Stimulated activated CD8-positive, alpha-beta memory T cell treated with anti-CD3 and anti-CD28 coated beads, Interleukin-4, amount 100 ng/mL, for 1 hour (primary cell): ENCODE measurements at places on chromosomes 6 and 20.

DNA sequence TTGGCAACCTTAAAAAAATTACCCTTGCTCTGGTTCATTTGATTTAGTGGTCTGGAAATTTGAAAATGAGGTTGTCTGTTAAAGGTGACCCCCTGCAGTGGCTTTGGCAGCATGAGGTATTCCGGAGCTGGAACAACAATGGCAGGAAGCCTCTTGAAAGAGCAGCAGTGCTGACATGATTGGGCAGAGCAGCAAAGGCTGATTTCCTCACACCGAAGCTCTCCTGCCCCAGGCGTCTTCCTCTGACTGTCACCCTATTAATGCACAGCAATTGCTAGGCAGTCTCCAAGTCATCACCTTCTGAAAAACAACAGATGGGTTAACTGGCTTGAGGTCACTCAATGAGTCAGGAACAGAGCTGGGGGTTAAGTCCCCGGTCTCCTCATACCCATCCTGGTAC is 241.8 kb upstream of the MMS22L start:
- no peak for DNase-seq

- DNase-seq: no peak
Observed at GRCh38 chr20:58048096-58048702, 180.3 kb downstream of the ANKRD60 start.

- DNase-seq: no peak
Observed at GRCh38 chr20:44810061-44810390, 320 bp downstream of the RIMS4 start.

DNA sequence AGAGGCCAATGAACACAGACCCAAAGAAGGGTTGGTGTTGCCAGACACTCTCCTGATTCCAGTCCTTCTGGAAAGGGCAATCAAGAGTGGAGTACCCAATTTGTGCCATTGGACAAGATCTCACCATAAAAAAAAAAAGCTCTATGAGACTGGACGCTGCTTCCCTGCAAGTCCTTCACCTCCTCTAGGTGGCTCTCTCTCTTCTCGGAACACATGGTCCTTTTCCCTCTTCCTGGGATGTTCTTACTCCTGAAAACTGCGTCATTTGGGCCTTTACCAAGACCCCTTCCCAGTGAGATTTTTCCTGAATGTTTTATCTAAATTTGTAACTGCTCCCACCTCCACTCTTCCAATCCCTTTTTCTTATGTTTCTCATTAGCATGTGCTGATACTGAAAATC is 280.8 kb downstream of the FOXA2 start:
- DNase-seq: no peak

GRCh38 chr6:146946559-146946958 is 257.7 kb upstream of the STXBP5 start:
- no peak for DNase-seq

GRCh38 chr6:38973178-38974057 is 75.2 kb upstream of the GLP1R start:
- DNase-seq: no peak

DNA sequence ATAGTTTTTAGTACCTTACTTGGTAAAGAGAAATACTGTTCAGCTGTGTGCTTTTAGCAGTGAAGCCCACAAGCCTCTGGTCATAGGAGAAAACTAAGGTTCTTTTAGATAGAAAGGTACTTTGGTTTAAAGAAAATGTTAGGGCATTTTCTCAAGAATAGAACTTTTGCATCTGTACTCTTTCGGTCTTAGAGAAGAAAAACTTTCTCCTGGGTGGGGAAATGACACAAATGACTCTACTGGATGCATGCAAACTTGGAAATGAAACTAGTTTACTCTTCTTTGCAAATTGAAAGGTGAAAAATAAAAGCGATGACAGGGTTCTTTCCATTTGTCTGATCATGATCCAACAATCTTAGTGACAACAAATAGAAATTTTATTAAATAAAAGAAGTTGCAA is 2.1 kb upstream of the TMEM217 start:
- no peak for DNase-seq

- no peak for DNase-seq
Observed at GRCh38 chr20:47297746-47298145, 58.8 kb downstream of the ZMYND8 start.

GRCh38 chr20:63641146-63641791 is 12.0 kb downstream of the STMN3 start:
- no peak for DNase-seq

- DNase-seq: no peak
Observed at GRCh38 chr20:35467339-35468224, 12.2 kb downstream of the CEP250 start.

GRCh38 chr6:140183881-140184280 is 809.4 kb upstream of the CITED2 start:
- DNase-seq: no peak

- DNase-seq: no peak
Observed at GRCh38 chr6:17291778-17292177, 10.6 kb downstream of the RBM24 start.

DNA sequence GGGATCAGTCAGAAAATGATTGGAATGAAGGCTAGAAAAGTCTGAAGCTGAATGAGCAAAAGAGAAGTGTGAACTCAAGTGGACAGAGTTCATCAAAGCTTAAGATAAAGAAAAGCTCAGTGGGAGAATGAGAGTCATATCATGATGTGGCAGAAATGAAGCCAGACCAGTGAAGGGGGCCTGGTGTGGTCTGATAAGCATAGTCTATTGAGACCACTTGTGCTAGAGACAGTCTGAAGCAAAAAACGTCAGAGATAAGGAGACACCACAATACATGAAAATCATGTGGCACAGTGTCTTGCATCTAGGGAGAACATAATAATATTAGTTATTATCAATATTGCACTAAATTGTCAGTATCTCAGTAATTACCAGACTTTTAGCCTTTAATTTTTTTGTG is 601.5 kb downstream of the UTRN start:
- no peak for DNase-seq

- no peak for DNase-seq
Observed at GRCh38 chr6:110325197-110325596, 33.0 kb downstream of the METTL24 start.

DNA sequence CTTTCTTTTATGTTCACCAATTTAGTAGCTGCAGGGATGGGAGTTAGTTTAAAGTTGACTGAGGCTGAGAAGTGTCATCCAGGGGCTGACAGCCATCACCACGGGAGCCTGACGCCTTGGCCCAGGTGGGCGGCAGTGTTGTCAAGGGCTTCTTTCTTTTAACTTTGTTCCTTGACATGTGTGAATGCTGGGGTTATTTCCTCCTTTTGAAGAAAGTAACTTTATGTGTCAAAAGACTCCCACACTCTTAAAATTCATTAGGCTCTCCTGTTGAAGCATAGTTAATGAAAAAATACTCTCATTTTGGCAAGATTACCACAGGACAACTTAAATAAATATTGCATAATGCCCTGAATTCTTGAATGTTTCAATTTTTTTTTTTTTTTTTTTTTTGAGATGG is 50.0 kb downstream of the SASH1 start:
- no peak for DNase-seq

- no peak for DNase-seq
Observed at GRCh38 chr6:144662812-144663365, 377.8 kb downstream of the UTRN start.

DNA sequence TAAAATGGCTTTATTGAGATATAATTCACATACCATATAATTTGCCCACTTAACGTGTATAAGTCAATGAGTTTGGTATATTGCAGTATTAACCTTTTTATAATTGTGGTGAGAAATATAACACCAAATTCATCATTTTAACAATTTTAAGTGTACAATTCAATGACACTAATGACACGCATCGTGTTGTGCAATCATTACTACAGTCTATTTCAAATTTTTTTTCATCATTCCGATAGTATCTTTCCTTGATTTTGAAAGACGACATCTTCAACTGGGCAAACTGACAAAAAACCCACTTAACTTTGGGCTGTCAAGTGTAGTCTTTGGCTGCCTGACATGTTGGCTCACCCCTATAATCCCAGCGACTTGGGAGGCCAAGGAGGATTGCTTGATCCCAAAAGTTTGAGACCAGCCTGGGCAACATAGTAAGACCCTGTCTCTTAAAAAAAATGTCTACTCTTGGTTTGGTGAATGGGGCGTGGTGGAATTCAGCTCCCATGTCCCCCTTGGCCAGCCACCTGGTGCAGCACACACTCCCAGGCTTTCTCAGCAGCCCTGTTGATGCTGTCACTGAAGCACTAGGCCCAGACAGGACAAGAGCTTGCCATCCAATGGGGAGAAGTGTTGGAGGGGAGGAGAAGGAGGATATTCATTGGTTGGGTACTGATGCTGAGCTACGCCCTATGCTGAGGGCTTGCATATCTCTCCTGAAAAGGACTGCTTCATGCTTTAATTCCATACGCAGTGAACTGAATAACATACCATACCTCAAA is 150.5 kb downstream of the CD83 start:
- DNase-seq: no peak

- no peak for DNase-seq
Observed at GRCh38 chr20:46057856-46058598, 29.0 kb downstream of the SLC12A5 start.

GRCh38 chr6:148423133-148423532 is 80.5 kb downstream of the SASH1 start:
- no peak for DNase-seq

- DNase-seq: no peak
Observed at GRCh38 chr6:33276864-33277662, at the start of gene B3GALT4. Gene B3GALT4, plus strand, starts transcription at chr6:33277123. Its CDS starts 297 bp downstream, at chr6:33277420.

GRCh38 chr20:32635764-32636163 is 38.0 kb downstream of the C20orf203 start:
- no peak for DNase-seq

DNA sequence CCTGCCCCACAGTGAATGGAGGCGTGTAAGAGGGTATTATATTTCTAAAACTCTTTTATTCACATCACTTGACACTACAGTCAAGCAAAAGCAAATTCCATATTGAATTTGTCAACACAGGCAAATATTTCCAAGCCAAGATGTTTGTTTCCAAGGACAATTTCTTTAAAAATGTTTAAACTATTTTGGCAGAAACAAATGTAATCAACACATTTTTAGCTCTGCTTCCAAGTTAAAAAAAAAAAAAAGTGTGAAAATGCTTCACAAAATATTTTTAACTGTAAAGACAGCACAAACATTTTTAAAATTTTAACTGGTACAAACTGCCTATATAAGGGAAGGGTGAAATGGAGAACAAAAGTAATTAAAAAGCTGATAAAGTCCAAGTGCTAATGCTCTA is 44.9 kb upstream of the DST start:
- DNase-seq: no peak

DNA sequence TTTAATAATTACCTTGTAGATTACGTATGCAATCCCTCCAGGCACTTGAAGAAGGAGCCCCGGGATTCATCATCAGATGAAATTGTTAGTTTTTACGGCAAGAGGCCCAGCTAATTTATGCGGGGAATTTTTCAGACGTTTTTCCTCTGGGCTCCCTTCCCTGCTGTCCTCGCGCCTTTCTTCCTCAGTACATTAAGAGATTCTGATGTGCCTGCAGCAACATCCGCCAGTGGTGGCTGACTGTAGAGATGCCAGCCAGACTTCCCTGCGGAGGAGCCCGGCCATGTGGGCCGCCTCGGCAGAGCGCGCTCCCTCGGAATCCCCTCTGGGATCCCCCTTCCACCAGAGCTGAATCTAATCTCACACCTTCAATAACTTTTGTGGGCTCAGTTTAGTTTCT is 46.4 kb upstream of the POU3F2 start:
- no peak for DNase-seq

DNA sequence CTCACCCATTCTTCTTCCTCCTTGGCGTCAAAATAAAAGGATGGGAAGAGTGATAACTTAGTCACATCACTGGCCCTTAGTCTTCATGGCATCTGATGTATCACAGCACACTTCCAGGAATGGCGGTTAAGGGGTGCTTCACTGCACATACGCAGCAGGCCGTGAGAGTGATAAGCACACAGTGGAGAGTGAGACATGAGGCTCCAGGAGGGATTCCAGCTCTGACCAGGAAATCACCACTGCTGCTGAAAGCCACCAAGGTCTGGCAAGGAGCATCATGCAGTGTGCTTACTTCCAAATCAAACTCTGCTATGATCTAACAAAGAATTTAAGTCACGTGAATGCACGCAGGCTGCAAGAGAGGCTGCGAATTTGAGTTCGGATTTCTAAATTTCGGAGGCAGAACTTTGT is 62.4 kb downstream of the ARID1B start:
- no peak for DNase-seq

DNA sequence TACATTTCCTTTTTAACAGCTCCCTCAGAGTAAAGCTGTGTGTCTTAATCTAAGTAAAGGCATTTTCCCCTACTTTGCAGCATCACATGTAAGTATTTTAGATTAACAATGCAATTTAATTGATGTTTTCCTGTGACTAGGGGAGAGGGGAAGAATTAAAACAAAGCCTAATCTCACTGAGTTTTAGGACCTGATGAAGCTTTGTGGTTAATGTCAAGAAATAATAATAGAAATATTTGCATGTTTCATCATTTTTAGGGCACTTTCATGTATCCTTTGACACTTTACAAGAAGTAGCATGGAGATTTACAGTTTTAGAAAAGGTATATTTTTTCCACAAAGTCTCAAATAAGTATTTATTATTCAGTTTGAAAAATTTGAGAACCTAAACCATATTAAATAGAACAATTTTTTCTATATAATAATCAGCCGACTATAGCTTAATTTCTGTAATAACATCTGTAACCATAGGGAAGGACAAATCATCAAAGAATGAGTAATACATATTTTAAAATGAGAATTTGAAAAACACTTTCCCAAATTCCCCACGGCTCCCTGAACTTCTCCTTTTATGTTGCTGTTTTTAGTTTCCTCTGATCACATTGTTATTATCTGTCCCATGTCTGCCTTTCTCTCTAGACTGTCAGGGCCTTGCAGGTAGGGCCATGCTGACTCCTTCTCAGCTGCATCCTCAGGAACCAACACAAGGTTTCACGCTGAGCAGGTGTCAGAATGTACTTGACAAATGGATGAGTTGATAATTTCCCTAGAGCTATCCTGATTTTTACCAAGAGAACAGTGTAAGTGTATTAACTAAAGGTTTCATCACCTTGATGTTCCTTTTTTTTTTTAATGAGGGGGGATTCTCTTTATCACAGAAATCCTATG is 338.1 kb downstream of the SYNE1 start:
- no peak for DNase-seq

GRCh38 chr20:17806107-17806506 is 106.3 kb downstream of the BANF2 start:
- no peak for DNase-seq

GRCh38 chr6:134589512-134589911 is 271.6 kb upstream of the SGK1 start:
- no peak for DNase-seq

DNA sequence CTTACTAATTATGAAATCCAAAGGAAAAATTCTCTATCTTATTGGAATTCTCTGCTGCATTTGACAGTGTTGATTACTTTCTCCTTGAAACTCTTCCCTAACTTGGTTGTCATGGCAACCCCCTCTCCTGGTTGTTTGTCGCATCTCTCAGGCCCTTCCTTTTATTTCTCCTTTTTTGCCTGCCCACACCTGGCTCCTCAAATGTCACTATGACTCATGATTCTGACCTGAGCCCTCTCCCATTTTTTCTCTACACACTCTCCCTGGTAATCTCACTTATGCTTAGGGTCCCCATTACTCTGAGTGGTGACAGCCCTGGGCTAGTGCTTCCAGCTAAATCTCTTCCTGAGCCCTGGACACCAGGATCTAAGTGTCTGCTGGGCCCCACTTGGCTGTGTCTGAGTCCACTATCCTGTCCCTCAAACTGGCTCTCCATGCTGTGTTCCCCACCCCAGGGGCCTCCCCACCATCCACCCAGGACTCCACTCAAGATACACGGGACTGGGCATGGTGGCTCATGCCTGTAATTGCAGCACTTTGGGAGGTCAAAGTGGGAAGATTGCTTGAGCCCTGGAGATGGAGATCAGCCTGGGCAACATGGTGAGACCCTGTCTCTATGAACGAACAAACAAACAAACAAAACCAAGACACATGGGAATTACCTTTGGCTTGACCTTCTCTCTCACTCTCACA is 16.5 kb upstream of the NNAT start:
- DNase-seq: no peak
